ENCODE measurements at places on chromosomes 1 and 21. TPM values are rescaled to one million over a fixed set of nuclear protein-coding genes. Genes with fewer than 3 reads are reported as not detected.

DENND2D gene
- 1.6 TPM for total RNA-seq

ZNF593OS gene
- total RNA-seq = 0.50 TPM

ADGRL4 gene
- total RNA-seq = not detected

CHML gene
- total RNA-seq = 11.0 TPM

LAX1 gene
- not detected for total RNA-seq

IGSF3 gene
- total RNA-seq = 134 TPM

OR2L13 gene
- not detected for total RNA-seq

ACOT11 gene
- 3.7 TPM for total RNA-seq

NBPF8 gene
- total RNA-seq = 21.5 TPM

DMBX1 gene
- total RNA-seq = not detected

KRTAP19-1 gene
- total RNA-seq = not detected

FMO2 gene
- not detected for total RNA-seq

TMEM54 gene
- total RNA-seq = 101 TPM

ANKRD13C gene
- 21.7 TPM for total RNA-seq

SPRR4 gene
- not detected for total RNA-seq

GJB5 gene
- 95.5 TPM for total RNA-seq

SLC2A5 gene
- total RNA-seq = 0.38 TPM

CBR3 gene
- 1.2 TPM for total RNA-seq

SPSB1 gene
- total RNA-seq = 56.7 TPM

IVL gene
- 19.1 TPM for total RNA-seq

ACKR1 gene
- not detected for total RNA-seq

LRRC8B gene
- 3.8 TPM for total RNA-seq

OR2G6 gene
- total RNA-seq = not detected

CNTN2 gene
- total RNA-seq = not detected

DUSP23 gene
- 30.6 TPM for total RNA-seq

ACTL8 gene
- not detected for total RNA-seq

TAS1R1 gene
- 0.09 TPM for total RNA-seq

RIPPLY3 gene
- 0.13 TPM for total RNA-seq

ADORA1 gene
- total RNA-seq = 1.7 TPM

RGSL1 gene
- not detected for total RNA-seq

TPM3 gene
- 330 TPM for total RNA-seq

C4BPB gene
- total RNA-seq = not detected

TMPRSS15 gene
- total RNA-seq = not detected

EFCAB7 gene
- 8.0 TPM for total RNA-seq

FPGT gene
- 12.8 TPM for total RNA-seq

ELK4 gene
- 17.7 TPM for total RNA-seq

HSF2BP gene
- total RNA-seq = 4.0 TPM

KCNH1 gene
- not detected for total RNA-seq

LCA5L gene
- total RNA-seq = 2.3 TPM

TMEM81 gene
- 2.4 TPM for total RNA-seq

NPPB gene
- total RNA-seq = 0.17 TPM

SHE gene
- total RNA-seq = not detected

LCK gene
- total RNA-seq = not detected

CD247 gene
- total RNA-seq = not detected

GPR161 gene
- 25.1 TPM for total RNA-seq

RNF186 gene
- not detected for total RNA-seq

KCNE1 gene
- 0.19 TPM for total RNA-seq

ZMYND12 gene
- not detected for total RNA-seq

KMO gene
- total RNA-seq = 15.3 TPM

OR2L5 gene
- 0.27 TPM for total RNA-seq

All from mammary epithelial cell (primary cell).